ENCODE measurements at places on chromosomes 11 and 22. TPM values are rescaled to one million over a fixed set of nuclear protein-coding genes. Genes with fewer than 3 reads are reported as not detected.

The PKDREJ gene
- polyA plus RNA-seq, result 0.67 TPM

DNA sequence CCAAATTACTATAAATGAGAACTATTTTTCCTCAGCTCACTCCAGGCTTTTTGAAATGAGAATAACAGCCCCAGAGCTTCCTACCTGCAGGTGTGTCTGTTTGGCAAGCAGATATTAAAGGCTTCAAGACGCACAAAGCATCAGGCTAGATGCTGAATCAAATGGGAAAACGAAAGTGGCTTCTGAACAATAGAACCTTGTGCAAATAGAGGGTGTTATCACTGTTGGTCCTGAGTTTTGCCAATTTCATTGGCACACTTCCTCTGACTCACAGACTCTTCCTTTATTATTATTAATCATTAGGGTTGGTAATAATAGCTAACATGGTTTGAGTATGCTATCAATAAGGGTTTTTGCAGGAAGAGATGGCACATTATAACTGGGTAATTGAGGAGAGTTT is 13.4 kb downstream of the SYT13 start:
- DNase-seq, result no peak

DNA sequence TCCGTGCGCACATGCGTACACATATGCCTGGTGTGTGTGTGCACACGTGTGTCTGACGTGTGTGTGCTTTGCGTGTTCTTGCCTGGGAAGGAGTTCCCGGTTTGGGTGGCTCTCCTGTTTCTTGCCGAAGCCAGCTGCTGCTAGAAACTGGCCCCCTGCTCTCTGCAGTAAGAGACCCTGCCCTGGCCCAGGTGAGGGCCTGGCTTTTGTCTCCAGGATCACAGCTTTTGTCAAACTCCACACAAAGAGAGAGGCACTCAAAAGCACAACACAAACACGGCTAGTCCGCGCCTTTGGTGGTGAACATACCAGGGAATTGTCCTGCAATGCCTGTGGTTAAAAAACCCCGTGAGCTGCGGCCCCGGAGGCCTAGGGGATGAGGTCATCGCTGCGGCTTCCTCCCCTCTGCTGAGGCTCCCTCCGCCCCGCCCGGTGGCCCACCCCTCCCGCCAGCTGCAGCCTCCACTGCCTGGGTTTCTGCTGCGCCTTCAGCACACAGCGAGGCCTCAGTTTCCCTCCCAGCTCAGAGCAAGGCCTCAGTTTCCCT is 88.9 kb downstream of the KCNQ1 start:
- DNase-seq, result no peak

- no peak for DNase-seq
These were observed 960.6 kb downstream of the BRD1 start for GRCh38 chr22:48866906-48867681.

The TRPC6 gene
- polyA plus RNA-seq, result 12.2 TPM

The NPAS4 gene
- 0.28 TPM for polyA plus RNA-seq

The UBQLNL gene
- polyA plus RNA-seq, result 0.18 TPM

GRCh38 chr11:129861702-129862522 is 33.5 kb downstream of the NFRKB start:
- DNase-seq, result peak; percentile 11

DNA sequence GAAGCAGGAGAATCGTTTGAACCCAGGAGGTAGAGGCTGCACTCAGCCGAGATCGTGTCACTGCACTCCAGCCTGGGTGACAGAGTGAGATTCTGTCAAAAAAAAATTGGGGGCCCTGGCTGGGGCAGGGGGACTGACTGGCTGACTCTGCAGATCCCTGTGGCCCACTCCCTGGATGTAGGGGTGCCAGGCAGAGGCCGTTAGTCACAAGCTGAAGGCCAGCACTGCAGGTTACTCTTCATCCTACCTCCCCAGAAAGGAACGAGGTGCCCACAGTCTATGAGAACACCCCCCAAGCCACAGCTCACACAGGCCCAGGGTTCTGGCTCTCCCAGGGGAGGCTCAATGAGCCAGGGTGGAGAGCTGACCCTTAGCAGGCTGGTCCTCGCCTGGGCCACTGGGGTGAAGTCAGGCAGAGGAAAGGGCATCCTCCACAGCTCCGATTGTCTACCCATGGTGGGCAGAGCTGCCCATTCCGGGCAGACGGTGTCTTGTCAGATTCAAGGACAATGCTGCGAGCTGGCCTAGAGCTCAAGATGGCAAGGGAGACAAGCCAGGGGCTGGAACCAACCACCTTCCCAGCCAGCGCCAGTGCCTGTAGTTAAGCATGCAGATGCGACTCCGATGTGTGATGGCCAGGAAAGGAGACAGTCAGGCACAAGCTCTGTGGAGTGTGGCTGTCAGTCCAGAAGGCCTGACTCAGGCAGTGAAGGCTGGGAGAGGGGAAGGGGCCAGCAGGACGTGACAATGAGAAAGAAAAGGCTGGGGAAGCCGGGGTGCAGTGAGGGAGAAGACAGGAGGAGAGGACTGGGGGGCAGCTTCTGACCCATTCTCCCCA is 12.4 kb downstream of the C11orf24 start:
- no peak for DNase-seq

DNA sequence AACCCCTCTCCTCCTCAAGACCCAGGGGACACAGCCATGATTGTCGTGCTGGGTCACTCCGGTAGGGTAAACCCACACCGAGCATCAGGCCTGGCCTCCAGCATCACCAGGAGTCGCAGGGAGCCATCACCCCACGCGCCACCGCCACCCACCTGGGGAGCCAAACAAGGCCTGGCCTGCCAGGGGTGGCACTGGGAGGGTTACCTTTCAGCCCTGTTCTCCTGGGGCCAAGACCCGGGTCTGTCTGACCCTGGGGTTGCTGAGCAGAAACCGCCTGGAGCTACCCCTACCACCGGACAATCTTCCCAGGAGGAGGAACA is 39.3 kb upstream of the NNMT start:
- no peak for DNase-seq

- no peak for DNase-seq
These were observed 13.5 kb upstream of the FTH1 start for GRCh38 chr11:61980783-61981541.

The PRG3 gene
- polyA plus RNA-seq, result 0.85 TPM

DNA sequence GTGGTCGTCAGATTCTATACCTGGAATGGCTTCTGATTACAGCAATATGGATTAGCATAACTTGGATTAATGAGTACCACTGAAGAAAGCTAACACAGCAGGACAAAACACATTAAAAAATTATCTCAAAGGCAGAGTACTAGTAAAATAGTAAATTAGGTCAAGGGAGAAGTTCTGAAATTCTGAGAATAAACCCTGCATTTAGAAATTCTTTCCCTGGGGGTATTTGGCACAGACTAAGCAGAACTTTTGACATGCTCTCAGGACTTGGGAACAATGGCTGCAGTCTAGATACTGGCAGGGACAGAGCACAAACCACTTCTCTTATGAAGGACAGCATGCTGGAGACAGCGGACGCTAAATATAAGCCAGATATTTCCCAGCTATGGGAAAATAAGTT is 85.6 kb upstream of the GRIA4 start:
- DNase-seq, result no peak

- DNase-seq, result no peak
These were observed 58.3 kb downstream of the TMPRSS5 start for GRCh38 chr11:113647856-113648255.

DNA sequence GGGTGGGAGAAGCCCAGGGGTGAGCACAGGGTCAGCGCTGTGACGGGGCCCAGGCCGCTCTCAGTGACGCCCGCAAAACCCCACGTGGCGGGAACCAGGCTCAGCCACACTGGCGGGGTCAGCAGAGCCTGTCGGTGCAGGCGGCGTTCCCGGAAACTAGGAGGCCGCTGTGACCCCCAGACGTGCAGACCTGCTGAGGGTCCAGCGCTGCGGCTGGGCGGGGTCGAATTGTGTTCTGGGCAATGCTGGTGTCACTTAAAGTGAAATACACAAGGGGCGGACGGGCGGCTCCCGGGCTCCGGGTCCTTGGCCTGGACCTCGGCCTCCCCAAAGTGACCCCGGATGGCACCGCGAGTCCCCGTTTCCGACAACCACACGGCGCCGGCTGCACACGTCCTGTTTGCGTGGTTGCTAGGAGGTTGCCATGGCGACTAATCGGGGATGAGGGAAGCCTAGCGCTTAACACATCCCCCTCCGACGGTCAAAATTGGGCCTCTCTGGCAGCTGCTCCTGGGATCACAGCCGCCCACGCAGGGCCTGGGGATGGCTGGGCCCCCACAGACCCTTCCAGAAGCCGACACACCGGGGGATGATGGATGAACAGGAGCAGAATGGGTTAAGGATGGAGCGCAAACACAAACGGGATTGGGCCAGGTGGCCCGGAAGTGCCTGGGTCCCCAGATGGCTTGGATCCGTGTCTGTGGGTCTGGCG is 81.7 kb upstream of the PRR5 start:
- no peak for DNase-seq

DNA sequence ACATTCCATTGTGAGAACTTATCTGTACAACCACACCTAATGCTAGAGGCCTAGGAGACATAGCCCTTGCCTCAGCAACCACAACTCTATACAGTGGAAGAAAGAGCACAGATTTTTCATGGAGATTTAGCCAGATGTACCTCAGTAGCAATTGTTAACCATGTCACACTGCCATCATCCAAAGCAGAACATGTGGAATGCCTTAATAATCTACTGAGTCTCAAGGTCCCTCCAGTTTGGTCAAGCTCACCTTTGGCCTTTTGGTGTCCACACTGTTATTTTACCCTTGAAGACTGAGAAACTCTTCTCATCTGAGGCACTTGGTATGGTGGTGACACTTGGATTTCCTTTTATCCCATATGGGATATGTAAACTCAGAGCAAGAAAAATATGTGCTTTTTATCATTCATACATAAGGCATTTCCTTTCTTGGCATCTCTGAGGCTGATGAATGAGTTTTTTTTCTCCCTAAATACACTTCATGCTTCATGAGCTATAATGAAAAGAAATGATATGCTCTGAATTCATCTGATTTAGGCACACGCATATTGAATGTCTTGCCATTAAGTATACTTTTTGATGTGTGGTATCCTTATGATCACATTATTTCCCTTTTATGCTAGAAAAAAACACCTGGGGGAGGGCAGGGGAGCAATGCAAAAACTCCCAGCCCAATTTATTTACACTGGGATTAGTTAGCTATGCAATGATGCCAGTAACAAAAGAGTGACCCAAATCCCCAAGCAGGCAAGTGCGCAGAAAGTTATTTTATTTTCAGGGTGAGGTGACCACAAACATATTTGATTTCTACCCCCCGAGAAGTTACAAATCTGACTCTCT is 63.3 kb upstream of the ME3 start:
- DNase-seq, result no peak

The TPP1 gene
- 33.7 TPM for polyA plus RNA-seq

DNA sequence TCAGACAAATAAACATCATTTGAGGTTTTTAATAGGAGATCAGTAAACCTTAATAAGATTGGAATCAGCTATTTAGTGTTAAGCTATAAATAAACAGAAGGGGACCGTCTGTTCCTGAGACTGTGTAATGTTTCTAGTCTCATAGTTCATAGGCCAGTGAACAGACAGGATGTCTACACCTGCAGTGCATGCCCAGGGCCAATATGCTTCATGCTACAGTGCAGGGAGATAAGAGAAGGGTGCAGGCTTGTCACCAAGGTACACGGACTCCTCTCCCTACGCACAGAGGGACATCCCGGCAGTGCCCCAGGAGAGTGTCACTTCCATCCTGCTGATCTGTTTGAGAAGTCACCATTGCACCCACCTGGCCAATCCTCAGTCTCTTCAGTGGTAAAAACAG is 148.6 kb downstream of the OPCML start:
- DNase-seq, result no peak

The C11orf91 gene
- not detected for polyA plus RNA-seq

The OR4C6 gene
- not detected for polyA plus RNA-seq

- DNase-seq, result no peak
These were observed 357.6 kb upstream of the KIRREL3 start for GRCh38 chr11:127358160-127358559.

GRCh38 chr11:66614073-66614472 is 2.4 kb upstream of the RBM14 start:
- DNase-seq, result no peak

GRCh38 chr11:46913484-46913883 is 4.9 kb downstream of the LRP4 start:
- DNase-seq, result no peak

The EMID1 gene
- 7.5 TPM for polyA plus RNA-seq

The SCUBE2 gene
- polyA plus RNA-seq, result 31.3 TPM

The GGTLC2 gene
- polyA plus RNA-seq, result not detected

DNA sequence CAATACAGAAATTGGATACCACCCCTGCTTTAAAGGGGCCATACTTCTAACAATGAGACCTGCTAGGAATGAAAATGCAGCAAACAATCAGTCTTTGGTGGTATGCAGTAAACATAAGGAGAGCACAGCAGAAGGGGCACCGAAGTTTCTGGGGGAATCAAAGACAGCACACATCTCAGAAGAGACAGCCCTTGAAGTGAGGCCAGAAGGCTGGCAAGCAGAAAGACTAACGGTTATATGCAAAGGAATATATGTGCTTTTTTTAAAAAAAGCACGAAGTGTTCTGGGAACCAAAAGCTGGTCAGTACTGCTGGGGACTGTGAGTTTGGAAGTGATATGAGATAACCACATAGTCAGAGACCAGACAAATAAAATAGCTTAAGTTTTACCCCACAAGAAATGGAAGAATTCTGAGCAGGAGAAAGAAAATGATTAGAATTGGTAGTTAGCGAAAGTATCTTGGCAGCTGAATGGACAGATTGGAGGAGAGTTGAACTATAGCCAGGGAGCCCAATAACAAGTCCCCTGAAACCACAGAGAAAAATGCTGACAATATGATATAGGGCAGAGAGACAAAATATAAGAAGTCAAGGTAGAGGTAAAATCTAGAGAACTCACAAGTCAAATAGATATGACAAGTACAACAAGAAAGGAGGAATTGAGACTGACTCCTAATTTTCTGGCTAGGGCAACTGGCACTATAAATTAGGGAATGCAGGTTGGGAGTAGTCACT is 125.7 kb downstream of the MRTFA start:
- DNase-seq, result no peak

The TNKS1BP1 gene
- 121 TPM for polyA plus RNA-seq

DNA sequence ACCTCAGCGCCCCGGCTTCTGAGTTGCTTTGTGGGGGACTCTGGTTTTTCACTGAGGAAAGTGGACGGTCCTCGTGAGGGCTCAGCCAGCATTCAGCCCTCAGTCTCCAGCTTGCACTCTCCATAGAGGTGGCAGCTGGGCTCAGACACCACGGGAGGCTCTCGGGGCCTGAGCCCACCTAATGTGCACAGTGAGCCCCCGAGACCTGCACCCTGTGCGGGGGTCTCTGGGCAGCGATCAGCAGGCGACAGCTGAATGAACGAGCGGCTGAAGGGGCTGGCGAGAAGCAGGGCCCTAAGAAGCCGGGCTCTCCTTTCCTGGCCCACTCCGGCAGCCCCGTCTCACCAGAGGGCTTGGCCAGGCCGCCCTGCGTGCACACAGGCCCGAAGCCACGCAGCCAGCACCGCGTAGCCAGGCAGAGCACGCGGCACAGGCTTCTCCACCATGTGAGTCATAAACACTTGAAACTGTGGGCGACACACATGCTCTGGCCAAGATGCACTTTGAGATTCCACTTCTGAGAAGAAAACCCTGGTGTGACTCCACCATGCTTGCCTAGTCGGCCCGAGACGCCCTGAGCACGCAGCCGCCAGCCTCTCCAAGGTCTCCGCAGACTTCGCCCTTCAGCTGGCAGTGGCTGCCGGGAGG is 28.0 kb downstream of the TOLLIP start:
- no peak for DNase-seq

Measured in forelimb muscle (tissue), 1 donor.